NCI-H774 (cell line): ENCODE measurements at places on chromosomes 12 and 14.

DNA sequence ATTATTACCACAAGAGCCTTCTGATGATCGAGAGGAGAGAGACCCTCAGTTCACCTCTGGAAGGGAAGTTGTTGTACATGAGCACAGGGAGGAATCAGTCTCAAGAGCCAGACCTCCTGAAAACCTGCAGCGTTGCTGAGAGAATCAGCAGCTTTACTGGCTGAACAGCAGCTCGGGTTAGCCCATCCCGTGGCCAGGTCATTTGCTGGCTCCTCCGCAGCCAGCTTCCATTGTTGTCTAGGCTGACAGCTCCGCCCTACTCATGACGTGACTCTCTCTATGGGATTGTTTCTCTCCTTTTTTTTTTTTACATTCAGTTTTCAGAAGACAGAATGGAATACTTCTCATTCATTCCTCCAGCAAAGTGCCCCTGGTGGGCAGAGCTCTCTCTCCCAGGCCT is 69.9 kb downstream of the TGFB3 start:
- DNase-seq = no peak

- peak; percentile 13 for DNase-seq
Measured at GRCh38 chr12:67161322-67161918, 107.7 kb upstream of the CAND1 start.

- DNase-seq = no peak
Measured at GRCh38 chr12:99154216-99154982, 493.2 kb upstream of the GARIN6 start.

DNA sequence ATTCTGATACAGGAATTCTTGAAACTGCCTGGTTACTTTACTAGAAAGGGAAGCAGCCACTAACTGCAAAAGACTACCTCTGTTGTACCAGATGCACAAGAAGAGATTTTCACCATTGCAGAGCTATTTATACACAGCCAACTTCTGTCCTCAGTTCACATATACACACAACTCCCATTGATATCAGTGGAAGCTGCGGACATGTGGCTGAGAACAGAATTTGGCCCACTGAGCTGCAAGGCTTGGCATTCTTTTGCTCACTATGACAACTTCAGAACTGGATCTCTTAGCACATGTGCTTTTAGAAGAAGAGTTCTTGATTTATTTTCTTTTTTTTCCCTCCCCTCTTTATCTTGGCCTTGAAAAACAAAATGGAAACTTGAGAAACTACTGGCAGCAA is 28.3 kb downstream of the PTPRO start:
- no peak for DNase-seq

GRCh38 chr14:100604121-100604501 is 16.9 kb upstream of the BEGAIN start:
- DNase-seq = no peak

DNA sequence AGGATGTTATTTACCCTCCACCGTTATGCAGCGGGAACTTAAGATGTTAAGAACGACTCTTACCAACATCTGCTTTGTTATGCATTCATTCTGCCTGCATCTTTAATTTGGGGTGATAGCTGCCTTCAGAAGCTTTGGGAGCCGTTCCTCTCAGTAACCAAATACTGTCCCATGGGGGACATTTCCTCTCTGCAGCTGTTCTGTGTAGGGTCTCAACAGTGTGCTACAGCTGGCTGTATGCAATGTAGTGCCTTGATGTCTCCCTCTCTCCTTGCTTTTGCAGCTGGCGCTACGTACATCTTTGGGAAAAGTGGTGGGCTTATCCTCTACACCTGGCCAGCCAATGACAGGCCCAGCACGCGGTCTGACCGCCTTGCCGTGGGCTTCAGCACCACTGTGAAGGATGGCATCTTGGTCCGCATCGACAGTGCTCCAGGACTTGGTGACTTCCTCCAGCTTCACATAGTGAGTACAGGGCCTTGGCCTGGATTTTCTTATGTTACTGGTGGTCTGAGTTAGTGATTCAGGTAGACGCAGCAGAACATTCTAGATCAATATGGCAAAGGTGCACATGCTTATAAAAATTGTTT is 744.3 kb downstream of the DIO2 start:
- DNase-seq = no peak

DNA sequence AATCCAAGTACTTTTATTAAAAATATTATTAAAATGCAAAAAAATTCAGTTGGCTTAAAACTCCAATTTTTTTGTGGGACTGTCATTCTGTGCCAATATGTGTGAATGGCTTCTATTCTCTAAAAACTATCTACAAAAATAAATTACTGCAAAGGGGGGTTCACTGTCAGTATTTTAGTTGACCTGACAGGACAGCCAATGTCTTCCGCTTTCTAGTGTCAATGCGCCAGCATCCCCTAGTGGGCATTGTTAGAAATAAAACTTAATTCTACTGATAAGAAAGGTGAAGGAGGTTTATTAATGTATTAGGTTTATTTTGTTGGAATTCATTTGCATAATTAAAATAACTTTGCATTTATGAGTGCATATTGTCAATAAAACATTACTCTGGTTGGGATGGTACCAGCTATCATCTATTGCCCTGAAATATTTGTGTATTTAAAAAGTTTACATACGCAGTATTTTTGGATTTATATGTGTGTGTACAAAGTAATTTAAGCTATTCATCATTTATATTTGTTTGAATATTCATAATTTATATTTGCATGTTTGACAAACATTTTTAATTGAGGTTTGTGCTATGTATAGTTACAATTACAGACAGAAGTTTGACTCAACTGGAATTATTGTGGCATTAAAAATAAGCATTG is 527.2 kb downstream of the FLRT2 start:
- no peak for DNase-seq

GRCh38 chr12:57838594-57839302 is 7.8 kb downstream of the CTDSP2 start:
- DNase-seq = no peak

GRCh38 chr12:68069275-68069674 is 80.0 kb downstream of the IFNG-AS1 start:
- DNase-seq = no peak

DNA sequence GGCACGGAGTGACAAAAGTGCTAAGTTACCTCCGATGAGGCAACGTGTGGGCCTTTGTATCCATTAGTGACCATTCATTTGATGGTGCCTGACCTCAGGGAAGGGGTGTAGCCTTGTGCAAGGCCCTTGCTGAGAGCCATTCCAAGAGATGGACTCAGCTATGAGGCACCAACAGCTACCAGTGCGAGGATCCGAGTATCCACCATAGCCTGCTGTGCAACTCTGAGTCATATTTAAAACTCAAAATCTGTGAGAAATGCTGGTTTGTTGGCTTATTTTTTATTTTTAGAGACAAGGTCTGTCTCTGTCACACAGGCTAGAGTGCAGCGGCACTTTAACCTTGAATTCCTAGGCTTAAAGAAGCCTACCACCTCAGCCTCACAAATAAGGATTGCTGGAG is 25.1 kb upstream of the WNK1 start:
- DNase-seq = no peak

- no peak for DNase-seq
Measured at GRCh38 chr12:15435597-15435996, 113.3 kb downstream of the PTPRO start.

GRCh38 chr14:51873221-51873893 is 12.9 kb downstream of the GNG2 start:
- peak; percentile 84 for DNase-seq

GRCh38 chr14:68628605-68629310 is 164.1 kb downstream of the ZFP36L1 start:
- DNase-seq = no peak

DNA sequence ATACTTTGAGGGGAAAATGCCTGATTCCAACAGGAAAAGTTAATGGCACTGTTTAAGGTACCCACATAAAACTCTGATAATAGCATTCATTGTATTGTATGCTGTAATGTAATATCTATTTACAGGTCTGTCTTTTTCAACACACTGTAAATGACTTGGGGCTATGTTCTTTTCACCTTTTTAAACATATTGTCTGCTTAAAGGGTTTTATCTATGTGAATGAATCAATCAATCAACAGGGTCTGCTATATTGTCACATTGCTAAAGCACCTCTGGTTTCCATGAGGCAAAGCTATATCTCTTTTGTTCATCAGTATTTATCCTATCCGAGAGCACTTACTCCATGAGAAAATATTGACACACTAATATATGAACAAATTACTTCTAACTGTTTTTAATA is 288.0 kb downstream of the SLC6A15 start:
- DNase-seq = no peak

GRCh38 chr14:78340250-78340649 is 170.1 kb downstream of the NRXN3 start:
- DNase-seq = no peak

DNA sequence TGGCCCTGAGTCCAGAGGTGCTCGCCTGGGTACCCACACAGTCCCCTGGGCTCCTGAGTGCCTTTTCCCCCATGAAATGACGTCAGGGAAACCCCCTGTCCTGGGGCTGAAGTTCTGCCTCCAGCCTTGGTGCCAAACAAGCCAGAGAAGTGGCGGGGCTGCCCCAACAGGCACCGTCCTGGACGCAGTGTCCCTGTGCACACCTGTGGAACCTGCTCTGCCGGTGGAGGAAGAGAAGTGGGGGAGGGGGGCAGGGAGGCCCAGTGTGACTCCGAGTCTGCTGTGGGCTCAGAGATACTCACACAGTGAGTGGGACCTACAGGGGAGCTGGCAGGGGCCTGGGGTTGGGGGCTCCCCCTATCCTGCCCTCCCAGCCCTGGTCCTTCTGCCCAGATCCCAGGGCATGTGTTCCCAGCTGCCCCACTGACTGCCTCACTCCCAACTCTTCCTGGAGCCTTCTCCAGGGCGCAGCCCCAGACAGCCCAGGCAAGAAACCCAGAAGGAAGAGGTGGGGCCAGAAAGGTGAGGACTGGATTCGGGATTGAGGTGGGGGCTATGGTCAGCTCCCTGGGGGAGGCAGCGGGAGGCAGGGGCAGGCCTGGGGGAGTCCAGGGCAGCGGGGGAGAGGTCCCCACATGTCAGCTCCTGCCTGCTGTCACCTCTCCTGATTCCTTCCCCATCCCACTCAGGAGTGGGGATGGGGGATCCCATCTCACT is 24.7 kb downstream of the CCDC85C start:
- DNase-seq = no peak

DNA sequence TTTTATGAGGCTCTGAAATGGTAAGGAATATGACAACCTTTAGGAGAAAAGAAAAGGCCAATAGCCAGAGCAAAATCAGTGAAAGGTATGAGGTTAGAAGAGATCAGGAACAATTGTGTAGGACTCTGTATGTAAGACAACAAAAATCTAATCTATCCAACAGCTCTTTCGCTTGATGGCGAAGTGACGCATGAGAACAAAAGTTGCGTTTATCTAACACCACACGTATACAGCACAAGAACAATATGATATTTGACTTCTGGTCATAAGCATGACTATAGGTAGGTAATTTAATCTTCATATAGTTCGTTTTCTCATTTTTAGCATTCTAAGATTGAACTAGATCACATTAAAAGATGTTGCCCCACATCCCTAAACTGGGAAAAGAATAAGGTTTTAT is 1.5 kb downstream of the CLECL1 start:
- no peak for DNase-seq

DNA sequence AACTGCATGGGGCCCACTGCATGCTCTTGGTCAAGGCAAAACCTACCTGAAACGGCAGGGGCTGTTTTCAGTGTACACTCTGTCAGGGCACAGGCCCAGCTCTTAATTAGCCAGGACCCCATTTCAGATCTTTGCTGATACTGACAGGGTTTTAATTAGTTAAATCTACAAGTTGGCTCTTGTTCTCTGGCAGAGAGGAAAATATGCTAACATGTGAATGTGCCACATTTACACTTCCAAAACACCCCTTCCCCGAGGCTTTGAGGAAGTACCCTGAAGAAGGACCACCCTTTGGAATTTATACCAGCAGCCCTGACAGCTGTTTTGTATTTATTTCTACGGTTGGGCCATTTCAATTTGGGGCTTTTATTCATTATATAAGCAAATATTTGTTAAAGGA is 66.3 kb downstream of the OTX2 start:
- no peak for DNase-seq

DNA sequence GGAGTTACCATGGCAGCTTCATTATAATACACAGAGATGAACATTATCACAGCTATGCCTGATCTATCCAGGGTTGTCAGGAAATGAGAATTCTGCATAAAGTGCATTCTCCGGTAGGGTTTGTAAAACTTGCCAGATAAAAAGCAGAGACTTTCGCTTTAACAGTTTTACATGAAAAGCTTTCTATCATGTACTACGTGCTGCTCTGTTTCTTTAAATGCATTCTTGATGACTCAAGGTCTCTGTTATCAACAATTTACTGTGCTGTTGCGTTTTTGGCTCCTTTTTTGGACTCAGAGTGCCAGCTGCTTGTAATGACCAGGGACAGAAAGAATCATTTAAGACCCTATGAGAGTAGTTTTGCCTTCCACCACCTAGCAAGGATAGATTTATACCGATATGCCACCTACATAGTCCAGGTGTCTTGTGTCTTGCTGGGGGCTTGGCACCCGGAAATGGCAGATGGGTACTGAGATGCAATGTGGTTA is 371.2 kb downstream of the BTG1 start:
- no peak for DNase-seq

DNA sequence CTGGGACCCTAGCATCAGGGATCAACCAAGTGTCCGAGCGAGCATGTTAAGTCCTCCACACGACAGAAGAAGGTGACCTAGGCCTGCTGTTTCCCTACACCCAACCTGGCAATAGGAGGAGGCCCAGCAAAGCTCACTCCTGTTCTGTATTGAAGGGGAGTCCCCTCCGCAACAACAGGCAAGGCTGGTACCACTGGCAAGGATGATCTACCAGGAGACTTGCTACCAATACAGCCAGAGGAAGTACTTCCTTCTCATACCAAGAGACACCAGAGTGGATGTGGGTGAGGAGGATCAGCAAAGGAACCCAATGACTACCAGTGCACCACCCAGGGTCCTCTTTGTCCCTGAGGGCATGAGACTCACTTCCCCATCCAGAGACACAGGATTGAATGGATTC is 4.9 kb downstream of the KLRC1 start:
- DNase-seq = no peak

DNA sequence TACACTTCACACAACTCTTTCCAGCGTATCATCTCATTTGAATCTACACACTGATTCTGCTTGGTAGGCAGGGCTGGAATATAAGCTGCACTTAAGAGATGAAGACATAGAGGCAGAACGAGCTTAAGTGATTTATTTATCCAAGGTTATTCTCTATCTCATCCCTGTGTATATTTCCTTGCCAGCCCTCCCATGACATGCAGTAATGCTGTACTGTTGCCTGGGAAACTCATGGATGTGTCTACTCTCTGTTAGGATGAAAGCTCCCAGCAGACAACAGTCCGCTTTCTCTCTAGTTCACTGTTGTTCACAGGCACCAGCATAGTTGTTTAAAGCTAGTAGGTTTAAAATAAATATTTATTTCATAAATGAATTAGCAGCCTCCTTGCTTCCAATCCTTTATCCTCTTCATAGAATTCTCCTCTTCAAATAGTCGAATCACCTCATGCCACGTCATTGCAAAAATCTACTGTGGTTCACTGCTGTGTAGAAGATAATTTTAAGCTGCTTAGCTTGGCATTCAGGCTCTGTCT is 25.4 kb downstream of the FGF6 start:
- DNase-seq = no peak

- no peak for DNase-seq
Measured at GRCh38 chr12:4957761-4958160, 48.1 kb downstream of the KCNA1 start.
